ENCODE measurements at places on chromosomes 7 and 10.

- DNase-seq: no peak
These were observed 43.3 kb downstream of the CNOT4 start for GRCh38 chr7:135466442-135467206.

DNA sequence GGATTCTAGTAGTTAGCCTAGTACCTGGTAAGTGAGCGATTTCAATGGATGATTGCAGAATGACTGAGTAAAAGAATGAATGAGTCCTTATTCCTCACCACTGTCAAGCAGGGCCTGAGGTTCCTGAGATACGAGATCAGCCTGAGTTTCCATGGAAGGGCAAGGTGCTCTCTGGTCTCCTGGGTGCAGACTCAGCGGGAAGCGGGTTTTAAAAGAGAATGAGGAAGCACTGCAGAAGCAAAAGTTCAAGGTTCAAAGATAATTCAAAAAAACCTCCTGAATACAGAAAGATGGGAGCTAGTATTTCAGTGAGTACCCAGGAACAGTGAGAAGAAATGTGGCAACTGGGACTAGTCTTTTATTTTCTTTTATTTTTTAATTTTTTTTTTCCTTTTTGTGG is 4.3 kb downstream of the ZNF3 start:
- no peak for DNase-seq

- DNase-seq: no peak
These were observed 1.4 kb upstream of the DHTKD1 start for GRCh38 chr10:12067336-12067735.

GRCh38 chr10:98270073-98270740 is 2.2 kb upstream of the LOXL4 start:
- DNase-seq: no peak

DNA sequence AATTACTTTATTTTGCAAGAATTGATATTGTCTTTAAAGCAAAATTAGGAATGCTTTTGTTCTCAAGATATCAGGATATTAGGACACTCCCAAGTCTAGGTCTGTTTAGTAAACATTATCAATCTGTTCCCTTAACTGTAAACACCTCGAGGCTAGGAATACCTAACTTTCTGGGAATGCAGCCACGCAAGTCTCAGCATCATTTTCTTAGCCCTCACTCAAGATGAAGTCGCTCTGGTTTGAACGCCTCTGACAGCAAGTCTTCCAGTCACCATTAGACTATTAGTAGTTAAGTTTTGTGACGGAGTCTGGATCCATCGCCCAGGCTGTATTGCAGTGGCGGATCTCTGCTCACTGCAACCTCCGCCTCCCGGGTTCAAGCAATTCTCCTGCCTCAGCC is 128.0 kb upstream of the MYO3A start:
- DNase-seq: no peak

GRCh38 chr10:34151931-34152330 is 663.2 kb downstream of the PARD3 start:
- DNase-seq: no peak

- no peak for DNase-seq
These were observed at the start of gene TMEM176A for GRCh38 chr7:150800581-150801241. Gene TMEM176A (plus strand): TSS chr7:150800769. CDS start chr7:150801551, 782 bp downstream.

GRCh38 chr7:43952028-43952427 is 25.8 kb downstream of the UBE2D4 start:
- DNase-seq: no peak

DNA sequence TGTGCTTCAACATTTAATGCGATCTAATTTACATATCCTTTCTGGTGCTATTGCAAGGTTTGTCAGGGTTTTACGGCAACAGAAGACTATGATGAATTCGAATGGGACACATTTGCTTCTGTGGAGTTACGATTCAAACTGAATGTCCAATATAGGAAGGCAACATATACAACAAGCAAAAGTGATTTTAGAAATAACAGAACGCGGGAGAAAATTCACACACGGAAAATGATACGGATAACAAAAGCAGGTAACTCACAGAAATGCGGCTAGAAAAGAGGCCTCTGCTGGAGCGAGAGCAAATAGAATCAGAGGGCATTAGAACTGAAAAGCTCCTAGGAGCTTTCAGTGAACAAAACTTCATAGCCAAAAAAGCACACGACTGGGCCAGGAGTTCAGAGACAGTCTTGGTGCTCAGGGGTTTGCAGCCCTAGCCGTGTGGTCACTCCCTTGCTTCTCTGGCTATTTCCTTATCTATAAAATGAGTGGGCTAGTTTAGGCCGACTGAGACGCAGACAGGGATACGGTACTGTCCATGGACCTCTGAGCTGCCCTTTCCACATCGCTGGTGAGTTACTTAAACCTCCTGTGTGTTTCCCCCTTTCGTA is 557 bp upstream of the TAX1BP1 start:
- no peak for DNase-seq

DNA sequence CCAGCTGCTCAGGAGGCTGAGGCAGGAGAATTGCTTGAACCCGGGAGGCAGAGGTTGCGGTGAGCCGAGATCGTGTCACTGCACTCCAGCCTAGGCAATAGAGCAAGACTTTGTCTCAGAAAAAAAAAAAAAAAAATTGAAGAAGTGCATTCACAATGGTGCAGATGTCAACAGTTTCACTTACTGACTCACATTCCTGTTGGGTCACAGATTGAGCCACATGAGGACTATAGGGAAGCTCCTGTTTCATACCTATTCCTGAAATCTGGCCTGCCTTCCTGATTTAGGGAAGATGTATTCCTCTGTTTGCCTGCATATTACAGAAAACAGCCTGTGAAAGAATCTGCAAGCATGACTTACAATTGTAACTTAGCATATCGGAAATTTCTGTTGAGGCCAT is 78.2 kb downstream of the AKR1C4 start:
- no peak for DNase-seq

GRCh38 chr10:106582291-106582690 is 582.2 kb downstream of the SORCS1 start:
- no peak for DNase-seq

DNA sequence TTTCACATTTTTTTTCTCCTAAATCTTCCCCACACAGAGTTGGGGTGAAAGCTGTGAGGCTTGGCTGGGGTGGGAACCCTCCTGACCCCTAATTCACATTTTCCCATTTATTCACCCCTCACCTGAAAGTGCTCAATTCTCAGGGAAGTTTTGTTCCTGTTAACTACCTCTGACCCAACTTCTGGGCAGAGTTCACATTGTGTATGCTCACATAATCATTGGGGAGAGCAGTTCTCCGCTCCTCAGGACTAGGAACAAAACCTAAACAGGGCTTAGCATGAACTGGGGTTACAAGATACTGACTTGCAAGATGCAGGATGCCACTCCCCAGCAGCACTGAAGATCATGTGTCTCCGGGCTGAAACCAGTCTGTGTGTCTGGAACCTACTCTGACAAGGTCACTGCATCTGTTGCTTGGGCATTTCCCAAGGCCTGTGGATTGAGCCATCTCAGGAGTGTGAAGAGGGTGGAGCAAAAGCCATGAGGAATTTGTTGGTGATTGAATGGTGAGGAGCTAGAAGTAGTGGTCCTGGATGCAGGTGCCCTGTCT is 258.1 kb upstream of the IGFBP3 start:
- DNase-seq: no peak

- no peak for DNase-seq
These were observed 67.3 kb downstream of the EPDR1 start for GRCh38 chr7:37987732-37988131.

- DNase-seq: no peak
These were observed 77.2 kb downstream of the CDCA7L start for GRCh38 chr7:21868576-21868850.

DNA sequence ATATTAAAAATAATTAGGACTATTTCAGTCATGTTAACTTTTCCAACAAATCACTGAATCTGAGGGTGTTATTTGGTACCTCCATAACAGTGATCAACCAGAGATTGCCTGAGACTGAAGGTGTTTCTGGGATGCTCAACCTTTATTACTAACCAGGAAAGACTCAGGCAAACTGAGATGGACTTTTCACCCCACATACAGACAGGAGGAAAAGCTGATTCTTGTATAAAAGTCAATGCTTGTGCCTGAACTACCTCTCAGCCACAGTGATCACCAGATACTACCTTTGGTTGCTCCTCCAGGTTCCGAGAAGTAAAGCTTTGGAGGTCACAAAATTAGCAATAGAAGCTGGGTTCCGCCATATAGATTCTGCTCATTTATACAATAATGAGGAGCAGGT is 1.9 kb downstream of the AKR1C3 start:
- no peak for DNase-seq

GRCh38 chr7:148156233-148156632 is 434.3 kb upstream of the C7orf33 start:
- no peak for DNase-seq
